Activated T-helper 1 cell treated with anti-CD3 and anti-CD28 coated beads, Interleukin-12 subunit alpha, Interleukin-12 subunit beta, Interleukin-2, Interleukin-4 antibody, amounts not matched to agents 30 ng/mL and 10 ng/mL and 1 ng/mL, durations not matched to agents 14 hours and 24 hours and 36 hours (primary cell): ENCODE measurements at places on chromosomes 1 and 21. TPM values are rescaled to one million over a fixed set of nuclear protein-coding genes. Genes with fewer than 3 reads are reported as not detected.
A peak's percentile ranks its signal among the peaks of the same experiment; 100 is the strongest.

DNA sequence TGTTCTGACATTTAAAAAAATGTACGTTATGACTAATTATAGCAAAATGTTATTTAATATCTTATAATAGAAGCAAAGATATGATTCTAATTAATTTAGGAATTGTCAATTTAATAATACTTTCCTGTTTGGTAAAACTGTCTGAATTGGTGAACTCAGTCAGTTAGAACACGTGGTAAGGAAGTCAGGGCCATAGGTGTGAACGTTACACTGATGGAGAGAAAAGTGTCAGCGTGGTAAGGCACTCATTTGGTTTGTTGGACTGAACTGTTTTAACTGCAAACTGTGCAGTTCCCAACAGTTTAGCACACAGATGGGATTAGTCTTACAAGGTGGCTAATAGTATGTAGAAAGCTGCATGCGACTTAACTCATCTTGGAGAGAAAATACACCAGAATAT, 102.9 kb downstream of the EPB41 start:
- H3K27me3 ChIP-seq = no peaks in the 10 kb centered on the region
- H3K4me1 ChIP-seq = no peaks in the 10 kb centered on the region
- peaks cover 8% of the 10 kb centered on the region for H3K36me3 ChIP-seq
- DNase-seq = no peak

GRCh38 chr1:177907000-177907399, 62.9 kb downstream of the SEC16B start:
- no peaks in the 10 kb centered on the region for H3K4me1 ChIP-seq
- H3K27me3 ChIP-seq = peaks cover 2% of the 10 kb centered on the region
- no peak overlapping the region for H3K27ac ChIP-seq
- no peaks in the 10 kb centered on the region for H3K36me3 ChIP-seq

DNA sequence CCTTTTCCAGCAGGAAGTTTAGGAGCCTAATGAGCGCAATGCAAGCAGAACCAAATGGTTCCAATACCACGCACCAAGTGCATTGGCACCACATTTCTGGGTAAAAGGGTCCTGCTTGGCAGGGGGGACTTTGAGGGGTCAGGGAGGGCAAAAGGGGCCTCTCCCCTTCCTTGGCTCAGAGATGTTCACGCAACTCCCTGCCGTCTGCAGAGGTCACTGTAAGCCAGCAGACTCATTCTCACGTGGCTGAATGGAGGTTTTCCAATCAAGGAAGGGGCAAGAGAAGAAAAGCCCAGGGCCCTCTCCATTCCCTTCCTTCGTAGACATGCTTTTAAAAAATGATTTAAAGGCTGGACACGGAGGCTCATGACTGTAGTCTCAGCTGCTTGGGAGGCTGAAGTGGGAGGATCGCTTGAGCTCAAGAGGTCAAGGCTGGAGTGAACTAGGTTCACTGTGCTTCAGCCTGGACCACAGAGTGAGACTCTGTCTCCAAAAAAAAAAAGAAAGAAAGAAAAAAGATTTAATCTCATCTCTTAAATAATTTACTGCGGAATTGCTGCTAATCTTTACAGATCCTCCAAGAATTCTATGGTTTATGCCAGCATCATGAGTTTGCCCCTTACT, 80.3 kb downstream of the RUNX3 start:
- no peak for DNase-seq
- peak overlapping the region; percentile 24 for H3K4me3 ChIP-seq
- H3K27ac ChIP-seq = no peak overlapping the region
- H3K36me3 ChIP-seq = no peaks in the 10 kb centered on the region
- H3K27me3 ChIP-seq = peaks cover 46% of the 10 kb centered on the region
- peaks cover 15% of the 10 kb centered on the region for H3K4me1 ChIP-seq

DNA sequence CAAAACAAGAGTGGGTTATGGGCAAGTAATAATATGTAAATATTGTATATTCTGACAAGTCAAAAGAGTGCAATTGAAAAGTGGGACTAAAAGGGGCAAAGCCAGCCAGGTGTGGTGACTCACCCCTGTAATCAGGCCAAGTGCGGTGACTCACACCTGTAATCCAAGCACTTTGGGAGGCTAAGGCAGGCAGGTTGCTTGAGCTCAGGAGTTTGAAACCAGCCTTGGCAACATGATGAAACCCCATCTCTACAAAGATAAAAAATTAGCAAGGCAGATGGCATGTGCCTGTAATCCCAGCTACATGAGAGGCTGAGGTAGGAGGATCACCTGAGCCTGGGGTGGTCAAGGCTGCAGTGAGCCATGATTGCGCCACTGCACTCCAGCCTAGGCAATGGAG, 304.0 kb downstream of the HHIPL2 start:
- no peaks in the 10 kb centered on the region for H3K36me3 ChIP-seq
- H3K4me1 ChIP-seq = no peaks in the 10 kb centered on the region
- H3K27ac ChIP-seq = no peak overlapping the region
- H3K4me3 ChIP-seq = no peak overlapping the region
- no peak for DNase-seq
- peaks cover 3% of the 10 kb centered on the region for H3K27me3 ChIP-seq

GRCh38 chr1:4262665-4263064, 362.6 kb upstream of the C1orf174 start:
- H3K4me1 ChIP-seq = no peaks in the 10 kb centered on the region
- peaks cover 3% of the 10 kb centered on the region for H3K27me3 ChIP-seq
- H3K4me3 ChIP-seq = no peak overlapping the region
- H3K36me3 ChIP-seq = no peaks in the 10 kb centered on the region
- no peak overlapping the region for H3K27ac ChIP-seq

Gene CHAF1B
- total RNA-seq = 33.8 and 35.7 TPM in 2 replicates

Gene CD2
- total RNA-seq = 651 and 685 TPM in 2 replicates

Gene ADAMTS5
- total RNA-seq = not detected in 2 replicates

Gene ARHGEF10L
- not detected in 2 replicates for total RNA-seq
